ENCODE measurements at places on chromosomes 13 and 19.

DNA sequence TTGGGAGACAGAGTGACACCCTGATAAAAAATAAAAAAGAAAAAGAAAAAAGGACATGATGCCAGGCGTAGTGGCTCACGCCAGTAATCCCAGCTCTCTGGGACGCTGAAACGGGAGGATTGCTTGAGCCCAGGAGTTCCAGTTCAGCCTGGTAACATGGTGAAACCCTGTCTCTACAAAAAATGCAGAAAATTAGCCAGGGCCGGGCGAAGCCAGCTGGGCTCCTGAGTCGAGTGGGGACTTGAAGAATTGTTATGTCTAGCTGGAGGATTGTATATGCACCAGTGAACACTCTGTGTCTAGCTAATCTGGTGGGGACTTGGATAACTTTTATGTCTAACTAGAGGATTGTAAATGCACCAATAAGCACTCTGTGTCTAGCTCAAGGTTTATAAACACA is 32.3 kb downstream of the TMPRSS9 start:
- no peak for DNase-seq

DNA sequence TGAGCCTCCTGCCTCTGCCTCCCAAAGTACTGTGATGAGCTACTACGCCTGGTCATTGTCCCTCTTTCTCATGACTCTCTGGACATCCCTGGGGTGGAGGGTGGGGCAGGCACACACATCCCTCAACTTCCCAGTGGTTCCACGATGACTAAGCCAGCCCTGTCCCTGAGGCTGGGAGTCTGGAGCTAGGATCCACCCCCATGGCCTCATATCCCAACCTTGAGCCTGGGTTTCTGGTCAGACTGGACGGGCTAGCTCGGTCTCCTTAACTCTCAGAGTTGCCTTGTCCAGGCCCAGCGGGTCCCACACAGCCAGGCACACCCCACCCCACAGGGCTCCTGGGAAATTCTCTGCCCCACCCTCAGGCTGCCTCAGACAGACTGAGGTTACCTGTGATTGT is 19.6 kb downstream of the IER2 start:
- no peak for DNase-seq

DNA sequence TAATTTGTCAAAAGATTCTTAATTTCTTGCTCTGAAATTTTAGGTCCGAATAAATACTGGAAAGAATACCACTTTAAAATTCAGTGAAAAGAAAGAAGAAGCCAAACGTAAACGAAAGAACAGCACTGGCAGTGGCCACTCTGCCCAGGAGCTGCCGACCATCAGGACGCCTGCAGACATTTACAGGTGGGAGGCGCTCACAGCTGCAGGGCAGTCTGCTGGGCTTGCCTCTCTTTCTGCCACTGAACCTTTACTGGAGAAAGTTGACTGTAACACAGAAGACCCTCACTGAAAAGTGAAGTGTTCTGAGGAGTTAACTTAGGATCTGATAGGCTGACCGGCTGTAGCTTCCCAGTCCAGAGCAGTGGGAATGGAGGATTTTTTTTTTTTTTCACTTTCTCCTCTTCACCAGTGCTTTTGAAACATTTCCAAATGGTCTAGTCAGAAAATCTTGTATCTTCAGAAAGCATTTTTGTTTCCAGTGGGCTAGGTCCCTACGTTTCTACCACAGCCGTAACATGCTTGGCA is 69.1 kb downstream of the URI1 start:
- DNase-seq = no peak

GRCh38 chr13:100464006-100464405 is 124.6 kb downstream of the GGACT start:
- no peak for DNase-seq

- DNase-seq = no peak
Measured at GRCh38 chr13:34277936-34278335, 460.0 kb downstream of the RFC3 start.

DNA sequence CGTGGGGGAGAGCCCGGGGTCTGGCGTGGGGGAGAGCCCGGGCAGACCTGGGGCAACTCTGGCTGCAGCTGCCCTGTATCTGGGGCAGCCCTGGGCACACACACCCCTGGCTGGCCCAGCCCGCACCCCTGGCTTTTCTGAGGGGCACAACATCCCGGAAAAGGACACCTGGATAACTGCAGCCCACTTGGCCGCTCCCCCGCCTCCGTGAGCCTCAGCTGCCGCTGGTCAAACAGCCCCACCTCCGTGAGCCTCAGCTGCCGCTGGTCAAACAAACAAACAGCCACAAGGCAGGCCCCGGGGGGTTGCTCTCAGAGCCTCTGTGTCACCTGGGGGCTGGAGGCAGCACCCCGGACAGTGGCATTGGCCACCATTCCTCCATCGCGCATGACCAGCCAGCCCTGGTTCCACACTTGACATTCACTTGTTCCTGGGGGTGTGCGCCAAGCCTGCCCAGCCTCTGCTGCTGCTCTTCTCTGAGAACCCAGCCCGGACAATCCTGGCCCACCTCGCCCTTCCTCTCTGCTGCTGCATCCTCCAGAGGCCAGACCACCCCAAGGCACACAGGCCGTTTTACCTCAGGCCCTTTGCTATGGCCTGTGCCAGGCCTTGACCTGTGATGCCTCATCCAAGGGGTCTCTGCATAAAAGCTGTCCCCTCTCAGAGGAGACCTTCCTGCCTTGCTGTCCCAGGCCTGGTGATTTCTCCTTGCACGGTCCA is 19.9 kb downstream of the CEBPG start:
- no peak for DNase-seq

DNA sequence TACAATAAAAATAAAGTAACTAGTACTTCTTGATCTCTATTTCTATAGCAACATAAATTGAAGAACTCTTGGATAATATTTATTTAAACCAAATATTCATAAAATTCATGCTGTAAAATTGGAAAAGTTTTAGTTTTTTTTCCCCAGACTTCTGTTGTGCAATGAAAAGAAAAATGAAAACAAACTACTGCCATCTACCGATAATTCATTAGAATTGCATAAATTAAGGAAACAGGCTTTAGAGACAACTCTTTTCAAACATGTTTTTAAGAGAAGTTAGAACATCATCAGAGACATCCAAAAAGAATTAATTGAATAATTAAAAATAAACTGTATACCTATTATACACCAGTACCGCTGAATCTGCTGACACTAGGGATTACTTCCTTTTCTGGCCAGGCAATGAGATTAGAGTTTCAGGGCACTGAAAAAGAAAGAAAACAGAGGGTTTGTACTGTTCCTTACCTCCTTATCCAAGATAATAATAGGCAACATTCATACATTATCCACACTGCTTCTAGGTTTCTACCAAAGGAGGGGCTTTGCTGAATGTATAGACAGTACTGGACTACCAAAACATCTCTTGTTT is 4.9 kb downstream of the CCDC122 start:
- no peak for DNase-seq

DNA sequence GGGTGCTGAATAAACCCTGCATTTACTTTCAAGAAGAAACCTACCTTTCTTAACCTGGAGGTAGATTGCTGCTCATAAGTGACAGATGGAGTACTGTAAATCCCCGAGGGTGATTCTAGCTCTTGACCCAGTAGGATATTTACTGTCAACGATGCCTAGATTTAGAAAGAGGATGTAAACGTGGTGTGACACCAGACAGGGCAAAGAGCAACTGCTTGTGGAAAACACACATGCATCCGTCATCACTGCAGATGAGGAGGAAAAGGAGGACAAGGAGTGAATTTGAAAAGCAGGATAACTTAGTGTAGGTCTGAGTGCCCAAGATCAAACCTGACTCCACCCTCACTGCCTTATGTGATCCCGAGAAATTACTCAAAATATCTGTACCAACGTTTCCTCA is 9.8 kb upstream of the CLN5 start:
- DNase-seq = no peak

GRCh38 chr19:778910-779653 is 18.2 kb upstream of the PTBP1 start:
- DNase-seq = no peak

DNA sequence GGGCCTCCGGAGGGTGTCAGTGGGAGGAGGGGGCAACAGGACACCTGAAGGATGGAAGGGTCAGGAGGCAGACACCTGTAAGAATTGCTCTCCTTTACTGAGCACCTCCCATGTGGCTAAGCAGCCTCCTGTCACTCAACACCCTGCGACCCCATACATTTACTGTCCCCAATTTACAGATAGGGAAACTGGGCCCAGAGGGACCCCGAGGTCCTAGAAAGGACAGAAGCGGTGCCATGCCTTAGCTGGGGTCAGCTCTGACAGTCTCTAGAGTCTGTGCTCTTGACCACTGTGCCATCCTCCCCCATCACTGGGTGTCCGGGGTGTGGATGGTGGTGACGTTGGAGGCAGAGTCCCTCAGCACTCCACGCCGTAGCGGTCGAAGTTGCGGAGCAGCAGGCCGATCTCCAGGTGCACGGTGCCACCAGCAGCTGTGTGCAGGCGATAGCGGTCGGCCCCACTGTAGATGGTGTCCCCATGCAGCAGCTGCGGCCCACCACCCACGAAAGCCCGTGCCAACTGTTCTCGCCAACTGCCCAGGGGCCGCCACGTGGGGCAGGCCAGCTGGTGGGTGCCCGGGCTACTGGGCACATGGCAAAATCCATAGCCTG is 726 bp upstream of the TGFB1 start:
- no peak for DNase-seq

DNA sequence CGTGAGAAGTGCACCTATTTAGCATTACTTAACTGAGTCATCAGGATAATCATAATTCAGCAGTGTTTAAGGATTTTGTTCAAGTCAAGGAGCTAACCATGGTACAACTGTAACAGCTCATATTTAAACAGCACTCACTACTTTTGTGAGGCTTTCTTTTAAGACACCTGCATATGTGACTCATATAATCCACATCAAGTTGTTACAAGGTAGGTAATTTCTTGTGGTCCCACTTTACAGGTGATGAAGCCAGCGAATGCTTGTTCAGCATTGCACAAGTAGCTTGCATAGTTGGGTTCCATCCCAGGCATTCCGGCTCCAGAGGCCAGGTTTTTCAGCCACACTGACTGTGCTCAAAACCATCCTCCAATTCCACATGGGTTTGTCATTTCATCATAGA is 569.2 kb downstream of the MYO16 start:
- DNase-seq = no peak

DNA sequence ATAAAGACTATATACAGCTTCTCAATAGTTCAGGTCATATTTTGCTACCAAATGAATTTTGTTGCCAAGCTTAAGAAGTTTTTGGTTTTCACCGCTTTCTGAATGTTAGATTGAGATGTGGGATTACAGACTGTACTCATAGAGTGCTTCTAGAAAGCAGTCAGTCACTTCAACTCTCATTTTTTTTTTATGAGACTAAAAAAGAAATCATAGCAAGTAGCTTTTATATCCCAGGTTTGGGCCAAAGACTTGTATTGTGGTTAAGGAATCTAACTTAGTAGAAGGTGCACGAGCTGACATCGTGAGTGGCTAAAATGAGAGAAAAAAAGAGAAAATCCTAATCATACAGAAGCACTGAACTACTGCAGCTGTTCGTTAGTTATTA is 2.2 kb upstream of the USPL1 start:
- no peak for DNase-seq

DNA sequence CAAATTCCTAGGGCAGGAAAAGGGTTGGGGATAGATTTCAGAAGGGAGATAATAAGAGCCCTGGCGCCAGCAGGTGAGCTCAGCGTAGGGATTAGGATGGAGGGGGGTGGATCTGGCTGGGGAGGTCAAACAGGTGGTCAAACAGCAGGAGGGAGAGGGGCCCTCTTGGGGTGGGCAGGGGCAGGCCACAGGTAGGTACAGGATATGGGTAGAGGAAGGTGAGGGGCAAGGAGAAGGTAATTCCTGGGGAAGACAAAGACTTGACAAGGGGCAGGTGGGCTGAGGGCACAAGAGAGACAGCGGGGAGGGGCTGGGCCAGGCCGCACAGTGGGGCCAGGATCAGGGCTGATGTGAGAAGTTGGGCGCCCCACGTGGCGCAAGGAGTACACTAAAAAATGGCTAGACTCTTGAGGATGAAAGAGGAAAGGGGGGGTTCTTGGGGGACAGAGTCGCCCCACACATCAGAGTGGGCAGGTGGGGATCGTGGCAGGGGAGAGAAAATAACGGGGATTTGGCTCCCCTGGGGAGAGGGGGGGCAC is 713 bp downstream of the KRI1 start:
- DNase-seq = no peak

GRCh38 chr19:48807590-48808308 is 3.1 kb downstream of the BCAT2 start:
- no peak for DNase-seq

DNA sequence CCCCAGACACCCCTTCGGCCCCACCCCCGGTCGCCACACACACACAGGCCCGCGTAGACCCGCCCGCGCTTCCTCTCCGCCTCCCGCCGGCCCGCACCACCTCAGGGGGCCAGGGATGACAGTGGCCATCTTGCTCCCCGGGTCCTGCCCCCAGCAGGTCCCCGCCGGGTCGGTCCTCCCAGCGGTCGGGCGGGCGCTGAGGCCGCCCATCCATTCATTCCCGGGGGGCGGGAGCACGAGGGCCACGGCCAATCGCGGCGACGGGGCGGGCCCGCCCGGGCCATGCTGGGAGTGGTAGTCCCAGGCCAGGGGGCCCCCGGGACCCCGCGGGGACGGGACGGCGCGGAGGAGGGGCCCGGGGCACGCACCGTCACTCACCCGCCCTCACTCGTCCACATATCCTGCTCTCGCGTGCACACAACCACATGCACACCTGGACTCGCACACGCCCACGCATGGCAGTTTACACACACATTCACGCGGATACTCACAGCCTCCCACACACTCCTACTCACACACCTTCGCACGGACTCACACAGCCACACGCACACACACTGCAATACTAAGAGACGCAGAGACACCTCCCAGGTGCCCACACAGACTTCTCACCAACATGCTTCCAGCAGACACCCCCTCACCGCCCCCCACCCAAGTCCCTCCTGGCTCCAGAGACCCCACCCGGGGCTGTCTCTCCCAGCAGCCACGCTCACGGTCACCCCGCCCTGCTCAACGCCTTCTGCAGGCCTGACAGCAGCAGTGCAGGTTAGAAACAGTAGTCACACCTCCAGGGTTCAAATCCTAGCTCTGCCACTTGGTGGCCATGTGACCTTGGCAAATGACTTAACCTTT is at the start of gene DPF1:
DPF1 (minus strand) TSS at position 209 of the 849 bp plus-strand sequence; CDS start at position 129, 80 bp downstream.
- DNase-seq = no peak

DNA sequence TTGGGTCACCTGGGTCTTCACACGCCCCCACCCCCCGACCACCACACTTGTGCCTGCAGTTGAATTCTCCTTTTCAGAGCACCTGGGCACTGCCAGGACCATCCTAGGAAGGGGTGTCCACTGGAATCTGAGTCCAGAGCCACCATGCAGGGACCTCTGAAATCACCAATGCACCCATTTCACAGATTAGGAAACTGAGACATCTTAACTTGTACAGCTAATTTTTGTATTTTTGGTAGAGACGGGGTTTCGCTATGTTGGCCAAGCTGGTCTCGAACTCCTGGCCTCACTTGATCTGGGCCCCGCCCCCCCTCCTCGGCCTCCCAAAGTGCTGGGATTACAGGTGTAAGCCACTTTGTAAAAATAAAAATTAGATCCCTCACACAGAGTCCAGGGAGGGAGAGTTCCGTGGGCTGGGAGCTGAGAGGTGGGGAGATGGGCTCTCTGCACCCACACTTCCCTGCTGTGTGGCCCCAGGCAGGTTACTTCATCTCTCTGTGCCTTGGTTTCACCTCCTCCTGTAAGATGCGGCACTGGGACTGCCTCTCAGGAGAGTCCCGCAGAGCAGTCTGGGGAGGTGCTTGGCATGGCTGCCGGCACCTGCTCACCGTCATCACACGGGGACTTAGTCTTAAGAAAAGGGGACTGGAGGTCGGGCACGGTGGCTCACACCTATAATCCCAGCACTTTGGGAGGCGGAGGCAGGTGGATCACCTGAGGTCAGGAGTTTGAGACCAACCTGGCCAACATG is 45.9 kb upstream of the C19orf12 start:
- no peak for DNase-seq

GRCh38 chr13:96193728-96194310 is 103.9 kb downstream of the HS6ST3 start:
- DNase-seq = no peak
